ENCODE measurements at places on chromosomes 2 and 18. TPM values are rescaled to one million over a fixed set of nuclear protein-coding genes. Genes with fewer than 3 reads are reported as not detected.

PSMA8 gene
- not detected for total RNA-seq

SP140 gene
- 3.1 TPM for total RNA-seq

VAPA gene
- total RNA-seq: 333 TPM

GRCh38 chr18:35178260-35178659 is 62.6 kb upstream of the ZNF397 start:
- no peak for DNase-seq

DNA sequence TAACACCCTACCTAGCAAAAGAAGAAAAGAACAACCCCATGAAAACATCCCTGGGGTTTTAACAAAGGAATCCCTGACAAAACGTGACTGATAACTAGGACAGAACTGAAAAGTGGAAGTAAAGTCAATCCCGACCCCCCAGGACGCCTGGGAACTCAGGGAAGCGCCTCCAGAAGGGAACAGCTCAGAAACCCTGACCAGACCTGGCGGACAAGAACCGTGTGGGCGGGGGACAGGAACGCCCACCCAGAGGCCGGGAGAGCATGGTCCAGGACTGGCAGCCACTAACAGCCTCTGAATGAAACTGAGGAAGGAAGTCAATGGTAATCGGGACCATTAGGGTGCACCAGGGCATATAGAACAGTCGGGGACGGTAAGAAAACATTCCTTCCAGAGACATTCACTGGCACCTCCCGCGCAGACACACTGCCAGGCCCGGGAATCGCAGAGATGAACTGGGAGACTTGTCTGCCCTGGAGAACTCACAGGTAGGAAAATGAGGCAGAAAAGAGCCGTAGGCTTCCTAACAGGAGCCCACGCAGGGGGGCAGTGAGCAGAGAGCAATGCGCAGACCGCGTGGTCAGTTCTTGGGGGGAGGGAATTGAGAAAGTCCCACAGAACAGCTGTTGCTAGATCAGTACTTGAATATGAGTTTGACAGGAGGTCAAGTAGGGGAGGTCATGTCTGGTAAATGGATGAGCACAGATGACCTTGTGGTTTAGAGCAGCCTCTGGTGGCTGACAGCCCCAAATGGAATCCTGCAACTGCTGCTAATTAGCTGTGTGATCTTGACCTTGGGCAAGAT is 1.3 kb upstream of the TBC1D8 start:
- DNase-seq: peak; percentile 69

DNA sequence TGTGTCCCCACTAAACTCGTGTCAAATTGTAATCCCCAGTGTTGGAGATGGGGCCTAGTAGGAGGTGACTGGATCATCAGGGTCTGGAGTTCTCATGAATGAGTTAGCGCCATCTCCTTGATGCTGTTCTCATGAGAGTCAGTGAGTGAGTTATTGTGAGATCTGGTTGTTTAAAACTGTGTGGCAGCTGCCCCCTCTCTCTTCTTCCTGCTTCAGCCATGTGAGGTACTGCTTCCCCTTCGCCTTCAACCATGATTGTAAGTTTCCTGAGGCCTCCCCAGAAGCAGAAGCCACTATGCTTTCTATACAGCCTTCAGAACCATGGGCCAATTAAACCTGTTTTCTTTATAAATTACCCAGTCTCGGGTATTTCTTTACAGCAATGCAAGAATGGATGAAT is 50.4 kb downstream of the AP1S3 start:
- no peak for DNase-seq

DNA sequence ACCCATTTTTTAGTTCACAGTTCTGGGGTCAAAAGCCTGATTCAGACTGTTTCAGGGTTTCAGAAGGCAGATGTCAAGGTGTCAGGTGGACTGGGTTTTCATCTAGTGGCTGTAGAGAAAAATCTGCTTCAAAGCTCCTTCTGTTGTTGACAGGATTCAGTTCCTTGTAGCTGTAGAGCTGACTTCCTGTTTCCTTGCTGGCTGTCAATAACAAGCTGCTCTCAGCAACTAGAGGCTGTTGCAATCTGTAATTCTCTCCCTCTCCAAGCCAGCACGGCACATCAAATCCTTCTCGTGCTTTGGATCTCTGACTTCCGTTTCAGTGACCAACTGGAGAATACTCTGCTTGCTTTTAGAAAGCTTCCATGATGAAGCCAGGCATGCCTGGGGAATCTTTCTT is 179.4 kb downstream of the DOK6 start:
- DNase-seq: no peak

GRCh38 chr2:207747653-207748560 is 21.8 kb downstream of the FZD5 start:
- DNase-seq: no peak

- no peak for DNase-seq
These were observed 95.6 kb downstream of the NDUFA10 start for GRCh38 chr2:239929504-239929903.

- no peak for DNase-seq
These were observed 2.8 kb downstream of the NCKAP1 start for GRCh38 chr2:183035298-183035953.

DNA sequence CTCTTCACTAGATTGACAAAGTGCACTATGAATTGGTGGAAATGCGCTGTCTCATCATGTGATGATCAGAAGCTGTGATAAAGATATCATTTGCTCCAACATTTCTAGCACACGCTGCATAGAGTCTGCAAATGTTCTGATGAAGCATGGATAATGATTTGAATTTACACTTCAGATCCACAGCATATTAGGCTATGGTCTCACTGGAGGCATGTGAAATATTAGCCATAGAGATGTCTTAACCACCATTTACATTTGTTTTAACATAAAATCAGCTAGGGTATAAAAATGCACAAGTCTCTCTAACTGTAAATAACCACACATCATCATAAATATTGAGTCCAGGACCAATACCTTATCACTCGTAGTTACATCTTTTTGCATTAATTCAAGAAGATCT is 616.5 kb downstream of the NRXN1 start:
- no peak for DNase-seq

- peak; percentile 90 for DNase-seq
These were observed 6.8 kb upstream of the SNED1 start for GRCh38 chr2:240991378-240992263.

LONRF2 gene
- total RNA-seq: 0.41 TPM

- DNase-seq: no peak
These were observed 487.4 kb downstream of the ADCYAP1 start for GRCh38 chr18:1392046-1392445.

TRIM43 gene
- total RNA-seq: not detected

GRCh38 chr2:222733846-222734702 is 62.6 kb downstream of the MOGAT1 start:
- DNase-seq: no peak

GRCh38 chr2:98050070-98050469 is 36.9 kb upstream of the VWA3B start:
- DNase-seq: no peak

DNA sequence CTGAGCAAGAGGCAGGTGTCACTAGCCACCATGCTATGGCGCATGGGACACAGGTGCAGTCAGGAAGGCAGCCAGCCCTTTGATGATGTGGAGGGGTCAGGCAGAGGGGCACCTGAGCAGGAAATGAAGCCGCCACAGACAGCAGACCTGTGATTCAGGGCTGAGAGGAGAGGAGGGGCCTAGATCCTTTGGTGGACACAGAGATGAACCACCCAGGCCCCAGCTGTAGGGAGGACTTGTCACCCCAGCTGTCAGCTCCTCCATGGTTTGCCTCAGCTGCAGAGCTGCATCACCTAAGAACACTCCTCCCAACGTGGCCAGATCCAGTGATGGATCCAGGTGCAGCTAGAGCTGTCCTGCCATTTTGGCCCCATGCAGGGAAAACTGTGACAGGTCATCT is 11.6 kb downstream of the ASB18 start:
- DNase-seq: no peak

- DNase-seq: no peak
These were observed 445.5 kb downstream of the ZEB2 start for GRCh38 chr2:144074450-144074849.

DRC1 gene
- not detected for total RNA-seq

DNA sequence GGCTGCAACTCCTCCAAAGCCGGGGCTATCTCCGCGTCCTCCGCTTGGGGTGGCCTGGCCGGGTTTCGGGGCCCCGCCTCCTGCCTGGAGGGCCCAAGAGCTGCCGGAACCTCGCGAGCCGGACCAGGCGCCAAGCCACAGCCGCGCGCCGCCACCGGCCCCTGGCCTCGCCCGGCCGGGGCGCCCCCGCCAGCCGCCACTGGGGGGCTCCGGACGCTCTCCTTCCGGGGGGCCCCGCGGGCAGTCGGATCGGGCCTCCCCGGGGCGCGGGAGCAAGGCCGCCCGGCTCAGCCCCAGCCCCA is 17.4 kb upstream of the HAAO start:
- DNase-seq: peak; percentile 81

GRCh38 chr2:165011199-165011598 is 55.9 kb upstream of the SLC38A11 start:
- no peak for DNase-seq

SERPINB11 gene
- total RNA-seq: not detected

DNA sequence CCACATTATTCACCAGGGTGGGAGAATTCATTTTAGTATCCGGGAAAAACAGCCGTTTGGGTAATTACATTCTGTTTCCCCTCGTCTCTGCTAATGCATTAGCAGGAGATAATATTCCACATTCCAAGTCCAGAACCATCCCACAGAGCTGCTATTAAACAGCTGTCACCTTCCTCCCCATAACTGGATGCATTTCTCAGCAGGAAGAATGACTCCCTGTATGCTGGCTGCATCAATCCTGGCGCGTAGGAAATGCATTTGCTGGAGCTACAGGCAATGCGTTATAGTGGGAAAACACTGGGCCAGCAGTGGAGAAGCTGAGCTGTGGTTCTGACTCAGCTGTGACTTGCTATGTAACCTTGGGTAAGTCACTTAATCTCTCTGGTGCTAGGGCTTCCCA is 246.0 kb downstream of the CLIP4 start:
- DNase-seq: no peak

DNA sequence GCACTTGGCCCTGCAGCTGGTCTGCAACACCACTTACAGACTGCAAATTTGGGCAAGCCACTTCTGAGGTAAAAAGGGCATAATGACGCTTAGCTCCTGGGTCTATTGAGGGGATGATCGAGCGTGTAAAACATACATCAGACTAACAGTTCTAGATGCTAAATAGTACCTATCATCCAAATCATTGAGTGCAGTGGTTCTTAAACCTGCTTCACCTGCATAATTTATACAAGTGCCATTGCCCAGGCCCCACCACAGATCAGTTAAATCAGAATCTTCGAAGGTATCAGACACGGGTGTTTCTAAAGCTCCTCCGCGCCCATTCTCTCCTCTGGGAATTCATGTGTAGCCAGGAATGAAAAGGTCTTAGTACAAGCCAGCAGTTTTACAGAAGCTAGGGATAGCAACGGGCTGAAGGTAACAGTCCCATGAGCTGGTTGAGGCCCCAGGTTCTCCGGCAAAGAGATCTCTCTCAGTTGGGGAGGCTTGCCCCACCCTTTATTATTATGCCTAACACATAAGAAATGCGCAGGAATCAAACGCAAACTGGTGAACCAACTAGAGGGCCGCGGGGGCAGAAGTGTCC is 737 bp upstream of the RNF181 start:
- DNase-seq: no peak

PSTPIP2 gene
- 9.0 TPM for total RNA-seq

TMEM200C gene
- total RNA-seq: 0.14 TPM

DNA sequence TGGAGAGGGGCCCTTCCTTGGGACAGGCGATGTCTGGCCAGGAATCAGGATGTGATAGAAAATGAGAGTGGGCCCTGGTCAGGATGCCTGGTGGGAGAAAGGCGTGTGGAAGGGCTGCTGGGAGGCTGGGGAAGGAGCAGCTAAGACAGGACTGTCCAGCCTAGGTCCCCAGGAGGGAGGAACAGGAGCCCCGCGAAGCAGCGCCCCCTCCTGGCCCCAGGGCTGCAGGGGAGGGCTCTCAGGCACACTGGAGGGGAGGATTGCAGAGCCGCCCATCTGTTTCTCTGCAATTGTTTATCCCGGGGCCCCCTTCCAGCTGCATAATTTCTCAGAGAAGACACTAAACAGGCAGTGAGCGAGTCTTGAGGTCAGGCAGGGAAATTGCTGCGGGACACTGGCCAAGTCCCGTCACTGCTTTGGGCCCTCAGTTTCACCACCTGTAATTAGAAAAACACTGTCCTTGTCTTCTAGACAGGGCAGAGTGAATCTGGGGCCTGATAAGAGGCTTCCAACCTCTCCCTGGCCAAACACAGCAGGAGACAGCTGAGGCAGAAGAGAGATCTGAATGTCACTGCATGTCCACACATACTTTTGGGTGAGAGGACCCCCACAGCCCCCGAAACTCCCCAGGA is 3.9 kb upstream of the NPPC start:
- no peak for DNase-seq

GRCh38 chr2:66443979-66444861 is 9.3 kb downstream of the MEIS1 start:
- DNase-seq: no peak

GRCh38 chr2:225069477-225069876 is 27.2 kb upstream of the DOCK10 start:
- DNase-seq: no peak

- DNase-seq: no peak
These were observed 46.4 kb downstream of the ABCG8 start for GRCh38 chr2:43885132-43885632.

GRCh38 chr2:38267270-38267925 is 109.7 kb downstream of the ATL2 start:
- no peak for DNase-seq

GRCh38 chr18:3717376-3718025 is 267.5 kb downstream of the TGIF1 start:
- DNase-seq: no peak

CDH19 gene
- total RNA-seq: 22.2 TPM

GRCh38 chr2:161625996-161626395 is 1.8 kb downstream of the SLC4A10 start:
- no peak for DNase-seq

ERFE gene
- 0.38 TPM for total RNA-seq

DNA sequence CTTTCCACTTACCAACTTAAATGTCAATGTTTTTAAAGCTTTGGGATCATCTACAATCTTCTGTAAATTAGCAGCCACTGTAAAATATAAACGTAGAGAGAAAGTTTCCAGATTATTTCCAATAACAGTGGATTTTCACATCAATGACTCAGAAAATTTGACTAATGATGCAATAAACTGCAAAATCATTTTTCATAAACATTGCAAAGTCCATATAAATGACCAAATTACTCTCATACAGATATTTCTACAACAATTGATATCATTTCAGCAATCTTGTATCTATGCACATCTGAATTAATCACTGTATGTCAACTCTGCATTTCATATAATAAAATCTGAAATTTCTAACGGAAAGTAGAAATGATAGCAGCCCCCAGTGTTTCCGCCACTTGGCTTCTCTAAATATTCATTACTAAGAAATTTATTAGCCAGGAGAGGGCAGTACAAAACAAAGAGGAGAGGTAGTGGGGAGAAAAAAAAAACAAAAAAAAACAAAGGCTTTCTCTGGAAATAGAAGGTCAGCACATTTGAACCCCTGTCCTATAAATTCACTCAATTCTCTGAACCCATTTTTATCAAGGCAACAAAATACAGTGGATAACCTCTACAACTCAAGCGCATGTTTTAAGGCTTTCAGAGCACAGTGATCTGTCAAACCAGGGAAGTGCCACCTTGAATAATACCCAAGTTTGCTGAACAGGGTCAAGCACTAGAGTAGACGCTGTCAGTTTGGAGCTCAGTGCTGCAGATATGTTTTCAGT is 282.6 kb downstream of the STK39 start:
- no peak for DNase-seq

- no peak for DNase-seq
These were observed 38.2 kb downstream of the EFEMP1 start for GRCh38 chr2:55885127-55885943.

- no peak for DNase-seq
These were observed 253.3 kb downstream of the EXOC6B start for GRCh38 chr2:72572501-72572900.

GRCh38 chr18:22286585-22286984 is 117.2 kb downstream of the GATA6 start:
- peak; percentile 65 for DNase-seq

- no peak for DNase-seq
These were observed 15.2 kb downstream of the BCL2L11 start for GRCh38 chr2:111135910-111136297.
